ENCODE measurements at places on chromosomes 3 and 15. TPM values are rescaled to one million over a fixed set of nuclear protein-coding genes. Genes with fewer than 3 reads are reported as not detected.

The PRRT3 gene
- 1.8 TPM for total RNA-seq

The GOLGA8O gene
- total RNA-seq, result 0.28 TPM

The NANOGP8 gene
- total RNA-seq, result not detected

The SLC12A1 gene
- not detected for total RNA-seq

The ALG1L2 gene
- total RNA-seq, result not detected

The MLH1 gene
- total RNA-seq, result 32.6 TPM

The GOLGA8Q gene
- 0.11 TPM for total RNA-seq

The P3H2 gene
- total RNA-seq, result 43.4 TPM

The GOLGA6L7 gene
- not detected for total RNA-seq

The SPESP1 gene
- total RNA-seq, result not detected

The ITPKA gene
- 9.7 TPM for total RNA-seq

The UMPS gene
- total RNA-seq, result 40.7 TPM

The RAB6B gene
- total RNA-seq, result 2.6 TPM

The COL6A6 gene
- not detected for total RNA-seq

The COL8A1 gene
- not detected for total RNA-seq

The PRKCI gene
- 13.8 TPM for total RNA-seq

The CLDN16 gene
- 0.16 TPM for total RNA-seq

The TMPRSS7 gene
- 0.09 TPM for total RNA-seq

The KNG1 gene
- not detected for total RNA-seq

The ARIH2 gene
- total RNA-seq, result 57.9 TPM

The TMIE gene
- 0.14 TPM for total RNA-seq

The SLC15A2 gene
- 0.12 TPM for total RNA-seq

The ST8SIA2 gene
- 0.48 TPM for total RNA-seq
